Activated T-helper 17 cell treated with anti-CD3 and anti-CD28 coated beads, Interleukin-2, amount 50 U/mL, for 72 hours (primary cell): ENCODE measurements at places on chromosomes 6 and 20. TPM values are rescaled to one million over a fixed set of nuclear protein-coding genes. Genes with fewer than 3 reads are reported as not detected.

DNA sequence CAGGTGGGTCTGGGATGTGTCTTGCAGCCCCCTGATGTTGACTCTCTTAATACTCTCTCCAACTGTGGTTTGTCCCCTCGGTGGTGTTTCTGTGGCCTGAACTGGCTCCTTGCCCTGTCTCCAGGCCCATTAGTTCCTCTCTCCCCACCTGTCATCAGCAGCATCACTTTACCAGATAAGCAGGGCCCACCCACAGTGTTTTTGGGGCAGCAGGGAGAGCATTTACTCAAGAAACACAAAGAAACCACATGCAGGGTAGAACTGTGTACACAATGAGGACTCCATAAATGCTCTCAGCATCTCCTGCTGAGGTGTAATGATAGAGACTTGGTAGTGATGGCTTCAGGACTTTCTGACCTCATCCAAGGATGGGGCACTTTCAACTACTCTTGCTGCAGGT is 20.2 kb upstream of the MRPS18A start:
- no peak for ATAC-seq

DNA sequence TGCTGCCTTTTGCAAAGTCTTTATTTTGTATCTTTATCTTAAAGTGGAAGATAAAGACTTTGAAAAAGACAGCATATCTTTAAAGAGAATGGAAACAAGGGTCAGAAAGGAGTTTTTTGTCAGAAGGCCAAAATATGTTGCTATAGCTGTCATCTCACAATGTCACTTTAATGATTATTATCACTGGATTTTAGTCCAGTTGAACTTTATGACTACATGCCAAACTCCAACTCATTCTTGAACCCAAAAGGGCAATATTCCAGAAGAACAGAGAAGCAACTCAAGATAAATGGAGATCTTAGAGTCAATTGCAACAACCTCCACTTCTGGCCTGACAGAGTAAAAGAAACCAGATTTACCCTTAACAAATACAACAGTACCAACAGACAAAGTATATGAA is 47.3 kb upstream of the CLIC5 start:
- ATAC-seq, result no peak

DNA sequence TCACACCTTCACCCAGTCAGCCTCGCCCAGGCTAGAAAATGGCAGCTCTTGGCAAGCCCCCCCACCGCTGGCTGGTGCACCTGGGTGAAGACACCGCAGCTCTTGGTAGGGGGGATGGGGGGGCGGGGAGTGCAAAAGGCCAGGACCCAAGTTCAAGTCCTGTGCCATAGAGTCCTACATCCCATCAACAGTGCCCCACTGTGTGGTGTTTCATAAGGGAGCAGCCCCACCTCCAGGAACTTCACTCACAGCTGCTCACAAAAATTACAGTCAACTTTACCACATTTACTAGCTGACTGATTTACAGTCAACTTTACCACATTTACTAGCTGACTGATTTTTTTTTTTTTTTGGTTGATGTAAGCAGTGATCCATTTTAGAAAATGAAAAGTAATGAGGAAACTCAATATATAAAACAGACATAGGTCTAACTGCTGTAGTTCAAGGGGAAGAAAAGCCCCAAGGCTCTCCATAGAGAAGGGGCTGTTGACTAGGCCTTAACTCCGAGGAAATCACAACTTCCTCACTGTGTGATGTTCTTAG is 208.9 kb upstream of the SNX9 start:
- peak; percentile 55 for ATAC-seq

- no peak for ATAC-seq
Observed at GRCh38 chr6:71977884-71978283, 91.5 kb downstream of the RIMS1 start.

DNA sequence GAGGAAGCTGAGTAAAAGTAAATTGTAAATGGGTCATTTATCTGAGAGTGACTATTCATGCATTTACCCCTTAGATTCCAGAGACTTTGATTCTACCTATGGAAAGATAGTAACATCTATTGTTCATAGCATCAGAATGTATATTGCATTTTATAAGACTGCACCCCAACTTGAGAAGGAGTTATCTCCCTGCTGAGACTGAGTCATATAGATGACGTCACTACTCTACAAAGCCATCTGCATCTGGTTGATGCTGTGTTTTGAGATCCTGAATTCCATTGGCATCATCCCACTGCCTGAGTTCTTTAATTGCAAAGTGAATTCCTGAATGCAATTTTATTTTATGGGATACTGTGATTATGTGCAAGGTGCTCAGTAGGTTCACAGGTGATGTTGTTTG is 444.0 kb upstream of the SLC35B3 start:
- ATAC-seq, result no peak

DNA sequence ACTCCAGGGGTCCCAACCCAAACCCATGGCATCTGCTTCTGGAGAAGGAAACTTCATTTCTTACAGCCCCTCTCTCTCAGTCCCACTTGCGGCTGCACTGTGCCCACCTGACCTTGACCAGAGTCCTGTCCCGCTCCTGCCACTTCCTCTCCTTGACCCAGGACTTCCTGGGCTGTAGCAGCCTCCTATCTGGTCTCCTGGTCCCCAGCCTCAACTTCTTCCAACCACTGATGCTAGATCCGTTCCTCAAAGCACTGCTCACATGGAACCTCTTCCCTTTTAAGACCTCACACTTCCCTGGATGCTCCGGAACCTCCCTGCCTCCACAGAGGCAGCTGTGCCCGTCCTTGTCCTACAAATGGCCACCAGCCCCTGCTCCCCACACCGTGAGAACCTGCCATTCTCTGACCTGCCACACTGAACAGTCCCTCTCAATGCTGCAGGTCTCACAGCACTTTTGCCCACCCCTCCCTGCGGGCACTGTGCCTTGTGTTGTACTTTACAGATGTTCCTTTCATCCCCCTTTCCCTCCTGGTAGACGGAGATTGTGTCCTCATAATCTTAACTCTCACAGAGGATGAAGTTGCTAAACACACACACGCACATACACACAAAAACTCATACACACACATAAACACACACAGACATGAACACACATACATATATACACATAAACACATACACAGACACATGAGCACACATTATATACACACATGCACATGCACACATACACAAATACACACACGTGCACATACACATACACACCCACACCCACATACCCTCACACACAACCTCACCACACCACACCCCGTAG is 59.6 kb upstream of the NXT1 start:
- ATAC-seq, result no peak

GRCh38 chr6:83459663-83460062 is 28.8 kb upstream of the ME1 start:
- ATAC-seq, result no peak

DNA sequence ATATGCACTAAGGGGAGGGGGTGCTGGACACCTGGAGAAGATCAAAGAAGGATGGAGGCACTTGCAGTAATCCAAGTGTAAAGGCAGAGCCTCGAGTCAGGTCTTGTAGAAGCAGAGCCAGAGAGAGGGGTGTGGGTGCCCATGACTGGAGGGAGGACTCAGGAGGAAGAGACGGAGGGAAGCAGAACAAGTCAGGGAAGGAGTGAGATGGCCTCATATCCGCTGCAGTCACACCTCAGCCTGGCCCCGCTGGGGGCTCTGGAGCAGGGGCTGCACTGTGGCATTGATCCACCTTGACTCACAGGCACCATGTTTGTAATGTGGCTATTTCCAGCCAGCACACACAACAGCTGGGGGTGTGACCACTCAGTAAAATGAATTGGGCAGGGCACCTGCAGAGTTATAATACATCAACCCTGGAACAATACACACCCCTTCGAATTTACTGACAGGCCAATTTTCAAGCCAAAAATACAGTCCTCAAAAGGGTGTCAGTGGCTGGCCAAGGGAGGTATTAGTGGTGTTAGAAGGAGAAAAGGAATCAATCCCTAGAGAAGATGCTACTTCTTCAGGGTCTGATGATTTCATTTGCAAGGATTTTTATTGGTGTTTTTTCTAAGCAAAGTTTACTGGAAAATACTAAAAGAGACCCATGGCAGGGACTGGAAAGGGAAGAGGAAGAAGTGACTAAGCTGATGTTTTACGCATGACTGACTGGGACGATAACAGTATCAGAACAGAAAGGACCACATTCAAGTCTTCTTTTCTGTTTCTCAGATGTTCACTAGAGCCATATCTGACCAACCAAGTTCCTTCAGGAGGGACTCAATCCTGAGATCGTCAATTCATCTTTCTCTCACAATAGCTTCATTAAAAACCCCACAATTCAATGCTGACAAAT is 18.9 kb upstream of the NXT1 start:
- no peak for ATAC-seq

GRCh38 chr20:10074513-10074912 is 39.7 kb downstream of the ANKEF1 start:
- peak; percentile 78 for ATAC-seq

- no peak for ATAC-seq
Observed at GRCh38 chr6:85650606-85651005, 7.9 kb upstream of the SYNCRIP start.

GRCh38 chr6:141401851-141402250 is 730.9 kb upstream of the GJE1 start:
- no peak for ATAC-seq

DNA sequence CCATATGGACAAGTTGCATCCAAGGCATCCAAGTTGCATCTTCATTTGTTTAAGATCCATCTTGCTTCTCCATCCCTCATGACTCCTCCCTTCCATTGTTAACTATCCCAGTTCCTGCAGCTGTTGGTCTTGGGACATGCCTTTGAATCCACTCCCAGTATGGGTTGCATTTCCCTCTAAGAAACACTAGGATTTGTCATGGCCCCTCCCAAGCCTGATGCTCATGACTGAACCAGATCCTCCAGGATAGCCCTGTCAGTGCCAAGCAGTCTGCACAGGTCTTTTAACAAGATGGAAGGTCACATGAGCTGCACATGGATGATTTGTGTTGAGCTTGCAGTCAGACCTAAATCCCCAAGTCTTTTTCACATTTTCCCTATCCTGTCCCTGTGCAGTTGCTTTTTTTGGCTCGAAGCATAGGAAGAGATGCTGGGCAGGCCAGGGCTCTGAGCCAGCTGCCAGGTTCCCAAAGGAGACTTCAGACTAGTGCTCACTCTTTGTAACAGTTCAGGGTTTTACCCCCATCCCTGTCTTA is 4.2 kb downstream of the PPP2R5D start:
- no peak for ATAC-seq

DNA sequence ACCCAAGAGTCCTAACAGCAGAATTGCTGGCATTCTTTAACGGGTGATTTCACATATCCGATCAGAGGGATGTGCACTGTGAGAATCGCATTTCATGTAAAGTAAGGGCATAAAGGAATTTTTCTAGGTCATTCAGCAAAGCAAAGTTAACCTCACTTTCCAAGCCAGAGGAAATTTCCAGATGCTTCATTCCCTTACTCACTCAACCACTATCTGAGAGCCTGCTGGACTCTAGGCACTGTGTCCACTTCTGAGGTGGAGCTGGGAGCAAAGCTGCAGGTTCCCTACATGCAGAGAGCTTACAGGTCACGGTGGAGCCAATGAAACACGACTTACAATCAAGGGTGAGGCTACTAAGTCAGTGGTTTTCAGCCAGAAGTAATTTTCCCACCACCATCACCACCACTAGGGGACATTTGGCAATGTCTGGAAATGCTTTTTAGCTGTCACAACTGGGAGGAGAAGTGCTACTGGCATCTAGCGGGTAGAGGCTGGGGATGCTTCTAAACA is 34.5 kb upstream of the TSHZ2 start:
- no peak for ATAC-seq

- no peak for ATAC-seq
Observed at GRCh38 chr6:169263836-169264608, 10.4 kb upstream of the THBS2 start.

GRCh38 chr20:31562241-31562640 is 42.8 kb upstream of the ID1 start:
- ATAC-seq, result no peak

DNA sequence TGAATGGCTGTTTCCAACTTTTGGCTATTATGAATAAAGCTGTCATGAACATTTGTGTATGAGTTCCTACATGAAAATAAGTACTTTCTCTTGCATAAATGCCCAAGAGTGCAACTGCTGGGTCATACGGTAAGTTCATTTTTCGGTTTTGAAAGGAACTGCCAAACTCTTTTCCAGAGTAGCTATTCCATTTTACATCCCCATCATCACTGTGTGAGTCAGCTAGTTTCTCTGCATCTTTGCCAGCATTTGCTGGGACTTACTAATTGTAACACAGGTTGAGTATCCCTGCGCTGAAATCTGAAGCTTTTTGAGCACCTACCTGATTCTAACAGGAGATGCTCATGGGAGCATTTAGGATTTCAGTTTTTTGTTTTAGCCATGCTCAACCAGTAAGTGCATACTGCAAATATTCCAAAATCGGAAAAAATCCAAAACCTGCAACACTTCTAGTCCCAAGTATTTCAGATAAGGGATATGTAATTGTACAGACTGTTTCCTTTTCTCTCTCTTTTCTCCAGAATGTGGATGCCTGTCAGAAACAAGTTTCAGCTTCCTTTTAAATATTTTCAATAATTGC is 118.4 kb downstream of the DTNBP1 start:
- ATAC-seq, result no peak

DNA sequence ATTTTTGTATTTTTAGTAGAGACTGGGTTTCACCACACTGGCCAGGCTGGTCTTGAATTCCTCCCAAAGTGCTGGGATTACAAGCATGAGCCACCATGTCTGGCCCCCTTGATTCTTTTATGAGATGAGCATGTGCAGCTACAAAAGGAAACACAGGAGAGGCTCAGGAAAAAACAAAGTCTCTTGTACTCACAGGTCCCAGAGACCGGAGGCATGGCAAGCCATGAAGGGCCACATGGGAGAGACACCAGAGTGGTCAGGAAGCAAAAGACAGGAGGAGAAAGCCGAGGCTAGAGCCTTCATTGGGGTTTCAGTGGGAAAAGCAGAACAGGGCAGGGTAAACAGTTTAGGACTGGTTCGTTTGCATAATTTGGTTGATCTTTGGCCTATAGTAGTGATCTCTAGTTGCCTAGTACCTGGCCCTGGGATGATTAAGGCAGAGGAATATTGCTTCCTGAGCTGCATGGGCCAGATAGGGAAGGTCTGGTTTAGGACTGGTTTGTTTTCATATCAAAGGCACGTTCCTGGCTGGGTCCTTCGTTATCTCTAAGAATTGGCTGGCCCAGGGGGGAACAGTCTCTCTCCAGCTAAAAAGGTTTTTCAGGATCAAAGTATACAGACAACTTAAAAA is 48.2 kb upstream of the PRND start:
- no peak for ATAC-seq

- peak; percentile 76 for ATAC-seq
Observed at GRCh38 chr6:158911746-158912480, 88.1 kb downstream of the RSPH3 start.

Gene SNAI1
- 0.34 TPM for total RNA-seq

Gene CEP85L
- total RNA-seq, result 32.3 TPM

Gene SCRT2
- not detected for total RNA-seq

Gene CALHM5
- not detected for total RNA-seq

Gene NOTCH4
- 2.3 TPM for total RNA-seq

Gene PNLDC1
- 0.74 TPM for total RNA-seq
